Effector memory CD4-positive, alpha-beta T cell (primary cell): ENCODE measurements at places on chromosomes 16 and 17.

- peak; percentile 9 for DNase-seq
These were observed 18.0 kb downstream of the C17orf75 start for GRCh38 chr17:32323811-32324491.

DNA sequence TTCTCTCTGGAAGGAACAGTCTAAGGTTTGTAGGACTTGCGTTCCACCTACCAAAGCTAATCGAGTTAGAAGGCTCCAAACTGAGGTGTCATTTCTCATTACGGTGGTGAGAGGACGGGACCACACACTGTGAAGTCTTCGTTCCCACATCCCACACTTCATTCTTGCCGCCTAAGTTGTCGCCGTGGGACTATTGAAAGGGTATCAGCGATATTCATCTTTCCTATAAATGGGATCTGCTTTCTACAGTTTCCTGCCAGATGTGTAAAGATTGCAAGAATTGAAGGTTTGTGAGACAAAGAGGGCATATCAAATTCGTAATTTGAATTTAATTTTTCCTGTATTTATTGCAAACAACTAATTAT lies 608 bp upstream of the TRIM37 start:
- no peak for DNase-seq

DNA sequence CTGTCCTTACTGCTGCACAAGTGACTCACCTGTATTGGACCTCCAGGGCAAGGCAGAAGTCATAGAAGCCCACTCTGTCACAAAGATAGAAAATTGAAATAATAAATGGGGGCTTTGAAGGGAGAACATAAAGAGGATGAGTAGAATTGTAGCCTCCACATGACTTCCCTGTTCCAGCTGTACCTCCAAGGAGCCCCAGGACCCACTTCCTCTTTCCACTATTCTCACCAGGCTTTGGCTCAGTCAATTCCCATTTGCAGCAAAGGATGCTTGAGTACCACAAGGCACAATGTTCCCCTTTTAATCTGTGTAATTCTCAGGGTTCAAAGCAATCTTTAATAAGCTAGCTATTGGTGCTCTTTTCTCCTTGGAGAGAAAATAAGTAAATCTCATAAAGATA lies 512.1 kb downstream of the TOX3 start:
- DNase-seq, result no peak

GRCh38 chr16:53832896-53833544 lies 129.1 kb downstream of the FTO start:
- DNase-seq, result no peak

- no peak for DNase-seq
These were observed 28.9 kb downstream of the WIPF2 start for GRCh38 chr17:40247926-40248495.

DNA sequence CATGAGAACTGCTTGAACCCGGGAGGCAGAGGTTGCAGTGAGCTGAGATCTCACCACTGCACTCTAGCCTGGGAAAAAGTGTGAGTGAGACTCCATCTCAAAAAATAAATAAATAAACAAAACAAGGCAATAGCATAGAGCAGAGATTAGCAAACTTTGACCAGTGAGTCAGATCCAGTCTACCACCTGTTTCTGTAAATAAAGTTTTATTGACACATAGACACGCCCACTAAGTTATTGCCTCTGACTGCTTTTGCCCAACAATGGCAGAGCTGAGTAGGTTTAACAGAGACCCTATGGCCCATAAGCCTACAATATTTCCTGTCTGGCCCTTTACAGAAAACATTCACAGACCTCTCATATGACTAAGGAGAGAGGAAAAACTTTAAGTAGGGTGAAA lies 44.3 kb downstream of the XYLT1 start:
- no peak for DNase-seq

DNA sequence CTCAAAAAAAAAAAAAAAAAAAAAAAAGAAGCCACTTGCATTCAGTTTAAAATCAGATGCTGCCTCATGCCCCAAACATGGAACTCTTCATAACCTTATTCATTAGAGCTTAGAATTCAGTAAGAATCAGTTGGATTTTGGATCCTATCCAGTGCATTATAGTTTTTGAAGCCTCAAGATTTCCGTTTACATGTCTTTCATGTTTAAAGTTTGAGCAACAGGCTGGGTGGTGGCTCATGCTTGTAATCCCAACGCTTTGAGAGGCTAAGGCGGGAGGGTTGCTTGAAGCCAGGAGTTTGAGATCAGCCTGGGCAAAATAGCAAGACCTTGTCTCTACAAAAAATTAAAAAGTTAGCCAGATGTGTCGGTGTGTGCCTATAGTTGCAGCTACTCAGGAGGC lies 55.0 kb downstream of the SNTB2 start:
- no peak for DNase-seq

- no peak for DNase-seq
These were observed 981 bp downstream of the GLG1 start for GRCh38 chr16:74605746-74606520.

- DNase-seq, result no peak
These were observed 75.4 kb upstream of the SDK2 start for GRCh38 chr17:73719588-73720071.

GRCh38 chr17:19513897-19514488 lies 19.7 kb upstream of the SLC47A1 start:
- peak; percentile 11 for DNase-seq

DNA sequence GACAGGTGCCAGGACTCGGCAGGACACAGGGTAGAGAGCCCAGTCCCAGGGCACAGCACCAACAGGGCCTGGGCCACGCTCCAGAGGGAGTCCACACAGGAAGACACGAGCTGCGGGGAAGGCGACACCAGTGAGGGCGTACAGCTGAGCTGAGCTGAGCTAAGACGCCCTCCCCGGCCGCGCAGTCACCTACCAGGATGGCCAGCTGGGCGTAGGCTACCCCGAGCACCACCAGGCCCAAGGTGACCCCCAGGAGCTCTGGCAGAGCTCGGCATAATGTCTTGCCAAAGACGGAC lies 42.6 kb downstream of the TSC2 start:
- no peak for DNase-seq

DNA sequence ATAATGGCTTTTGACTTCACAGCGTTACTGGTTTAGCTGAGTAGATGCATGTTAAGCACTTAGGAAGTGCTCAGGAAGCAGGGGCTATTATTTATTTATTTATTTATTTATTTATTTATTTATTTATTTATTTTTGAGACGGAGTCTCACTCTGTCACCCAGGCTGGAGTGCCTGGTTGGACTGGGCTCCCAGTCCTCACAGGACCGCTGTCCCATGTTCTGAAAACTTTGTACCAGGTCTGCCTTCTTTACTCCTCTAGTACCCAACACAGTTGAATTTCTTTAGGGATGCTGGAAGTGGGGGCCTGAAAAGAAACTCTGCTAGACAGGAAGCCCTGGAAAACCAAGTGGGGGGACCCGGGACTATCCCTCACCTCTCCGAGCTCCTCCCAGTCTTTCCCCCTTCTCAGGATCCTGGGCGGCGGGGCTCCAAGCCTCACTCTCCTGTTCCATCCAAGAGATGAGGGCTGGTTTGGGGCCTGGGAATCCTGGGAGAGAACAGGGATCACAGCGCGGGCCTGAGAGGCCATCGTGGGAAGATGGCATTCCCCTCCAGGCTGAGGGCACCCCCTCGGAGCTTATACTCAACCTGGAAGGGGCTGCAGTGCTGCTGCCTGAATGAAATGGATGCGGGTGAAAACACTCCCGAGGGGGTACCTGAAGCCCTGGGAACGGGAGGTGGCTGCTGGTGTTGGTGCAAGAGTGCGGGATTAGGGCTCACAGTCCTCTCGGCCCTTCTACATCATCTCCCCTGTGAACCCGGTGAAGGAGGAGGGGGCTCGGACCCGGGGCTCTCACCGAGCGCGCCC lies 674 bp downstream of the ZNF688 start:
- DNase-seq, result no peak

GRCh38 chr17:60926466-60927183 lies 249.0 kb downstream of the BCAS3 start:
- DNase-seq, result no peak

- DNase-seq, result no peak
These were observed 8.9 kb upstream of the CDC42EP4 start for GRCh38 chr17:73320601-73321264.

DNA sequence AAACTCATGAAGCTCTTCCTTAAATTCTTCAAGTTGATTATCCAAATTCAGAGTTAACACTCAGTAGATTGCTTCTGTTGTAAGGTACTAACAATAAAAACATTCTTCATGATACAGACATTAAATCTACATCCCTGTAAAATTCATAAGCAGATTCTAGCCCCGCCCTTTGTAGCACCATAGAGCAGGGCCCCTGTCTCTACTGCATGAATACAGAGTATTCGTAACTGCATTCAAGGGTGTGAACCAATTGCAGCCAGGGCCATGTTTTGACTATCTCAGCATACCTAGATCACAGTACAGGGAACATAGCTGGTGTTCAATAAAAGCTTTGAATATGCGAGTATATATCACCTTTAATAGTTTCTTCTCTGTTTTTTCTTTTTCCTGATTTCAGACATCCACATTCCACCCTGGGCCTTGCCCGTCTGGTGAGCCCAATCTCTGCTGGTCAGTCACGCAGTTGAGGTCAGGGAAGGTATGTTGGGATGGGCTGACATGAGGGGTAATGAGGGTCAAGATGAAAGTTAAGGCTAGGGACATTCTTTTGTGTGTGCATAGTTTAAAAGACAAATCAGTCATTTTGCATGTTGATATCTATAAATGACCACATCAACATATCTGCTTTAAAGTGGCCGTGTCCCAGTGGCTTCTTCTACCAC lies 33.0 kb downstream of the KCNJ16 start:
- no peak for DNase-seq

- no peak for DNase-seq
These were observed 1.4 kb upstream of the GEMIN4 start for GRCh38 chr17:753418-753817.

GRCh38 chr16:82773018-82773417 lies 146.2 kb downstream of the CDH13 start:
- no peak for DNase-seq

DNA sequence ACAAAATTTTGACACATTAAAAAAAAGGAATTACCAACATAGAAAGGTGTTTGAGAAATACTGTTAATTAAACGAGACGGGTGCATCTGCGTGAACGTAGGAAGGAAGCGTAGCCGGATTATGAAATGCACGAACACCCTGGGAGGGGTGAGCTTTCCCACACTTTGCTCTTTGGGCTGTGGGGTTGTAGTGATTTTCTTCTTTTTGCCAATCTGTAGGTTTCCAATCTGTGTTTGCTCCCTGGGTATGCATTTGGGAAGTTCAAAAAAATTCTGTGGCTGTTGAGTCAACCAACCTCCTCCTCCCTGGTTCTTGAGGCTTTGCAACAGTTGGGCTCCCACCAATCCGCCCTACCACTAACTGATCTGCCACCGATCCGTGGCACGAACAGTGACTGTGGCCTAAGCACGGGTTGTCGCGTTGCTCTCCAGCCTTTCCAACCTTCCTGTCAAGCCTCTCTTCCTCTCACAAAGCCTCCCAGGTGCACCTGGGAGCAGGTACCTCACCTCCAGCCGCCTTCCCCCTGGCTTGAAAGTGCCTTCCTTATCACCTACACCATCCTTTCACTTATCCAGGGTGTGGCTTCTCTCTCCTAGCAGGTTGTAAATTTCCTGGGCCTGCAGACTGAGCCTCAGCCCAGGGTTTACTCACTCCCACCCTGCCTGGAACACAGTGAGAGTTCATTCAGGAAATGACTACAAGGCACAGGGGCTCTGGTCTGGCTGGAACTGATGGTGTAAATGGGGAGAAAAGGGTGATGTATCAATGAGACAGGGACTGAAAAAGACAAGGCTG lies 16.6 kb downstream of the RTN4RL1 start:
- no peak for DNase-seq
